ENCODE measurements at places on chromosomes 11 and 22.

DNA sequence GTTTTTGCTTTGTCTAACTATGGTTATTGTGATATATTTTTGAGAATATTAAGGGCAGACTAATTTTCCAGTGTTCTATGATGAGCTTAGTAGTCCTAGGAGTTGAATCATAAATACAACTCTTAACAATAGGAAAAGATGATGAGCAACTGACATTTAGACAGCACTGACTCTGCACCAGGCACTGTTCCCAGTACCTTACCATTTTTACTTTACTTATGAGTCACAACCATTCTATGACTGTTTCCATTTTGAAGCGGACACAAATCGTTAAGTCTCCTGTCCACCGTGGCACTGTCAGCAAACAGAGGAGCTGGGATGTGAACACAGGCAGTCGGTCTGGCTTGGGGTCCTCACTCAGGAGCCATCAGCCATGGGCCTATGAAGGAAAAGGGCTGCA lies 3.4 kb upstream of the SCGB2A2 start:
- no peak for DNase-seq

GRCh38 chr11:13145461-13145860 lies 132.1 kb upstream of the BMAL1 start:
- DNase-seq = no peak

- no peak for DNase-seq
These were observed 105.3 kb downstream of the ARFGAP2 start for GRCh38 chr11:47071341-47071740.

- no peak for DNase-seq
These were observed 39.0 kb downstream of the MYH9 start for GRCh38 chr22:36348760-36349159.

- DNase-seq = no peak
These were observed 28.1 kb downstream of the CAPN1 start for GRCh38 chr11:65209711-65210360.

GRCh38 chr11:123434262-123434661 lies 4.2 kb downstream of the GRAMD1B start:
- DNase-seq = no peak

GRCh38 chr11:2444821-2445745 lies at the start of gene KCNQ1:
TSS of gene KCNQ1 (plus strand) at chr11:2445008. CDS start at chr11:2445099, 91 bp downstream.
- no peak for DNase-seq

DNA sequence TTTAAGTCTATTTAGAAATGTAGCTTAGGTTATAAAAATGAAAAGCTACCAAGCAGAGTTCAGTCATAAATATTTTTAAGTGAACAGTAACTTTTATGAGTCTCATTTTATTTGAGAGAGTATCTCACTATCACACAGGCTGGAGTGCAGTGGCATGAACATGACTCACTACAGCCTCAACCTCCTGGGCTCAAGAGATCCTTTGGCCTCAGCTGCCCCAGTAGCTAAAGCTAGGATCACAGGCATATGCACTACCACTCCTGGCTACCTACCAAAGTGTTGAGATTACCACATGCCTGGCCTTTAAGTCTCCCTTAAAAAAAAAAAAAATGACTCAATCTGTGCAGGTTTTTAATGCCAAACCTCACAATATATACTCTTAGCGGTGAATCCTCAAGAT lies 34.7 kb upstream of the CLNS1A start:
- DNase-seq = no peak

DNA sequence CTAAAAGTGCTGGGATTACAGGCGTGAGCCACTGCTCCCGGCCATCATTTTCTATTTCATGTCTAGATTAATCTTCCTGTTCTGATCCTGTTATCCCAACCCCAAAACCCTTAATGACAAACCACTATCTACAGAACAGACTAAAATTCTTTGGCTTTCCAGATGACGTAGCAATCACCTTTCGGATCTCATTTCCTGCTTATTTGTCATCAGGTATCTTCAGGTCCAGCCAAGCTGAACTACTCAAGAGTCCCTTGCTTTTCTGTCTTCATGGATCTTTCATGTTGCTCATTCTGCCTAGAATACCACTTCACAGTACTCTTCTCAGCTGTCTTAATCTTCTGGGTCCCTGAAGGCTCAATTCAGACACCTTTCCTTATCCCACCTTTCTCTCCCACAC lies 27.4 kb upstream of the IPO7 start:
- no peak for DNase-seq

GRCh38 chr22:50085211-50085972 lies at the start of gene MLC1:
TSS of gene MLC1 (minus strand) at chr22:50085426. CDS start at chr22:50084902, 524 bp downstream.
- DNase-seq = no peak

GRCh38 chr22:49672014-49672516 lies 155.6 kb downstream of the BRD1 start:
- DNase-seq = no peak

DNA sequence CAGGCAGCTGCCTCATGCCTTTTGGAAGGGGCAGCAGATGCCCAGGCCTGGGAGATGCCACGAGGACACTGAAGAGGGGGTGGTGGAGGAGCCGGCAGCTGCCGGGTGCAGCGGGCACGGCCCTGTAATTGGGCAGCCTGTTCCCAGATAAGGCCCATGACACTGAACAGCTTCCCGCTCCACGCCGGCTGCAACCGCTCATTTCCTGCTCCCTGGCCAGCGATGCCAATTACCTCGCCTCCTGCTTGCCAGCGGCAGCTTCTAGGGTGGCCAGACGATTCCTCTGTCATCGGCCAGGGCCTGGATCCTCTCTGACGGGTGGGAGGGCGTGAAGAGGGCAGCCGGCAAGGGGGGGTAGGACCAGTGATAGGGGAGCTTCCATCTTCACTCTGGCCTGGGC lies 22.8 kb downstream of the FLRT1 start:
- no peak for DNase-seq

GRCh38 chr11:85970593-85970992 lies 98.3 kb downstream of the PICALM start:
- DNase-seq = no peak

DNA sequence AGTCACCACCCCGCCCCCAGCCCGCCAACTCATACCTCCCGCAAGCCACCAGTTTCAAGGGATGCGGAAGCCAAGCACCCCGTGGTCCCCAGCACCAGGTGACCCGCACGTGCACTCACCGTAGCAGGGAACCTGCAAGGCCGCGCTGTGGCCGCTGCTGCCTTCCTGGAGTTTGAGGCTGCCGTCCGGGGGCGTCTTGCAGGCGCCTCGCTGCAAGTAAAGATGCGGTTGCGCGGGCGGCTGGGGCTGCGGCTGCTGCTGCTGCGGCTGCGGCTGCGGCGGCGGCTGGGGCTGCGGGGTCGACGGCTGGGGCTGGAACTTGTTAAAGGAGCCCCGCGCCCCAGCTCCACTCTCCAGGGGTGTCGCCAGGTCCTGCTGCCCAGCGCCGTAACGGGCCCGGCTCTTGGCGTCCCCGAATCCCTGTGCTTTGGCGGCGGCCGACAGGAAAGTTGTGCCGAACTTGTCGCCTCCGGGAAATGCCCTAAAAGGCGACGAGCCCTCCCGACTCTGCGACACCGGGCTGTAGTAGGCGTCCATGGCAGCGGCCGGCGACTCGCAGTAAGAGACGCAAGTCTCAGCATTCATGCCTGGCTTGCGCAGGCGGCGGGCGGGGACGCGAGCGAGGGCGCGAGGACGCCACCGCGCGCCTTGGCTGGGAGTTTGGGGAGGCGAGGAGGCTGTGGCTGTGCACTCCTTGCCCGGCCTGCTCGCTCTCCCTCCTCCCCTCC lies at the start of gene ALX4:
Gene ALX4, minus strand, starts transcription at position 662 of the 728 bp plus-strand sequence. Its CDS starts 77 bp downstream, at position 585.
- no peak for DNase-seq

GRCh38 chr11:9550191-9550628 lies 23.3 kb upstream of the WEE1 start:
- DNase-seq = no peak

DNA sequence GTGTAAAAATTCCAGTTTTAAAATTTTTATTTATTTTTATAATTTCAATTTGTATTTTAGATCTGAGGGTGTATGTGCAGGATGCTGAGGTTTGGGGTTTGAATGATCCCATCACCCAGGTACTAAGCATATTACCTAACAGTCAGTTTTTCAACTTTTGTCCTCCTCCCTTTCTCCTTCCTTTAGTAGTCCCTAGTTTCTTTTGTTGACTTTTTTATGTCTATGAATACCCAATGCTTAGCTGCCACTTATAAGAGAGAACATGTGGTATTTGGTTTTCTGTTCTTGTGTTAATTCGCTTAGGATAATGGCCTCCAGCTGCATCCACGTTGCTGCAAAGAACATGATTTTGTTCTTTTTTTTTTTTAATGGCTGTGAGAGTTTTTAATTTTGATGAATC lies 35.7 kb upstream of the UCP3 start:
- DNase-seq = no peak

- DNase-seq = no peak
These were observed 50.1 kb downstream of the MUC6 start for GRCh38 chr11:986270-986951.

DNA sequence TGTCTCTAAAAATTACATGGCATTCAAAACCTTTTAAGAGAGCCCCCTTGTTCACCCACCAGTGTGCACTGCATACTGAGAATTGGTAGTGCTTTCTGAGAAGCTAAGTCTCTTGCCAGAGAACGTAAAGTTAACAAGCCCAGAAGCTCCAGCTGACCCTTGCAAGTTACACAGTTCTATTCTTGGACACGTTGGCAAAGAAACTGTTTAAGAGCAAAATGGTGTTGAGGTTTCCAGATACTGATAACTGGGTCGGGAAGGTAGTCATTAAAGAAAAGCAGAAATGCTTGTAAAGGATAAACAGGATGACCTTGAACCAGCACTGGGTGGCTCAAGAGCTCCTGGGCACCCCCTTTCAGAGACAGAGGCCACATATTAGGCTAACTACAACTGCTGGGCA lies 284.8 kb downstream of the CADM1 start:
- no peak for DNase-seq

- no peak for DNase-seq
These were observed 9.9 kb upstream of the NUP160 start for GRCh38 chr11:47857892-47858543.

DNA sequence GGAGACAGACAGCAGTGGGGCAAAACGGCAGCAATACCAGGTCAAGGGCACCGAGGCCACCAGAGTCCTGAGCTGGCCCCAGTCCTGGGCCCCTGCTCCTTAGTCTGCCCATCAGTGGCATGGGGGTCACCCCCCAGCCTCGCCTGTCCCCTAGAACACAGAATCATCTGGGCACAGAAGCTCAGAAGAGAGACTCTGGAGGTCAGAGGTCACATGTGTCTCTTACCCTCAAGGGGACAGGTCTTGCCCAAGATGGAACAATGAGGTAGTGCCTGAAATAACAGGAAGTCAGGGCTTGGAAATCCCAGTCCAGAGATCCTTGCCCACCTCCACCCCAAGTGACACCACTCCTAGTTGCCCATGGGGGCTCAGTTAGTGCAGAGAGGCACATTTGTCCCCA lies 20.6 kb downstream of the PDE2A start:
- no peak for DNase-seq

DNA sequence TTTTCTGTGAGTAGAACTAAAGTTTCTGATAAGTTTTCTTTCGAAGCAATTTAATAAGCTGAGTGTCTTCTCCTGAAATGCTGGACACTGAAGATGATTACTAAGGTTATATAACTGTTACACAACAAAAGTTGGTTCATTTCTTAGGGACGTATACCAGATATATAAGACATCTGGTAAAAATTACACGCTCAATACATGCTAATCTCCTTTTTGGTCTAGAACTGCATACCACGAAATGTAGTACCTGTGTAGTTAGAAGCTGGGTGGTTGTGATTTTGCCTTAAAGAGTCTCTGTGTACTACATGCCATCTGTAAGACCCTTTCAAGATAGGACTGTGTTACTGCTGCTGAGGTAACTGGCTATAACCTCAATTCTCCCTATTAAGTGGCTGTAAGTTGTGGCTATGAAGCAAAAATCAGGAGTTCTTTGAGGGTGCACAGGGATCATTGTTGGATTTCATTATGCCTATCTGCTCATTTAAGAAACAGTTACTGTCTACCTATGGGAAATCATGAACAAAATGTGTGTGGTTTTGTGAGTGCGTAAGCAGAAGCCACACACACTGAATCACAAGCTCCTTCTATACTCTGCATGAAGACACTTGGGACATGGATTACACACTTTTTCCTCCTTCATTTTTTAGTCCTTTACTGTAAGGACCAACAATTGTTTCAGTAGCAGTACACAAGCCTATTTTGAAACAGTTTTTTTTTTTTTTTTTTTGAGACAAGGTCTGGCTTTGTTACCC lies 195.9 kb downstream of the SWAP70 start:
- DNase-seq = no peak

DNA sequence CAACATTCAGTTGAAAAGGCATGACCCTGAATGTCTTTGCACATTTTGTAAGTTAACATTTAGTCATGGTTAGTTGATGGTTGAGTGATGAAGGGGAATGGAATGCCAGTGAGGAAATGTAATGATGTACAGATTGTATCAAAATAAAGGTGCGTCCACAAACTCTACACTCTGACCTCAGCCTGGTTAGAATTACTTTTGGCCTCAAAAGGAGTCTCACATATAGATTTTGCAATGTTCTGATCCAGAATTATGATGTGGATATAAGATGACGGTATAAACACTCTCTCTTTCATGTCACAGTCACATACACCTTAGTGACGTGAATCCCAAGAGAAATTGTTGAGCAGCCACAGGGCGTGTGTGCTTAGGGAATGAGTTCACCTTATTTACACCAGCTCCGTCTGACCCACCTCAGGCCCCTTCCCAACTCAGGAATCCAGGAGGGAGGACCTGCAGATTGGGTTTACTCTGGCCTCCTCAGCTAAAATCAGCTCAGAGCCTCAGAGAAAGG lies 100.1 kb downstream of the RDX start:
- no peak for DNase-seq

- DNase-seq = no peak
These were observed 13.4 kb downstream of the LGR4 start for GRCh38 chr11:27459191-27459590.

- no peak for DNase-seq
These were observed 8.0 kb downstream of the NEAT1 start for GRCh38 chr11:65430406-65431217.

- no peak for DNase-seq
These were observed 79.1 kb downstream of the PHF21B start for GRCh38 chr22:44930711-44931035.

DNA sequence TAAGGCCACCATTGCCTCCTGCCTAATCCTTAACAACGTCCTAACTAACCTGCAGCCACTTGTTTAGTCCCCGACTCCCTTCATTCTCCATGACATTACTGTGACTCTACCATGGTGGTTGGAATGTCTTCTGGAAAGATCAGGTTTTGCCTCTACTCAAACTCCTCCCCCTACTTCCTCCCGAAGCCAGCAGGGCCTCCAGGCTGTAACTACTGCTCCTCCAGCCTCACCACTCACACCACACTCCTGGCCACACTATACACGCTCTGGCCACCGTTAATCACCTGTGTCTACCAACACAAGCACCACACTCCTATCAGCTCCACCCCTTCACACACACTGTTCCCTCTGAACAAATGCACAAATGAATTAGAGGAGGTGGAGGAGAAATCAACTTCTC lies 69.2 kb downstream of the PACSIN2 start:
- no peak for DNase-seq

DNA sequence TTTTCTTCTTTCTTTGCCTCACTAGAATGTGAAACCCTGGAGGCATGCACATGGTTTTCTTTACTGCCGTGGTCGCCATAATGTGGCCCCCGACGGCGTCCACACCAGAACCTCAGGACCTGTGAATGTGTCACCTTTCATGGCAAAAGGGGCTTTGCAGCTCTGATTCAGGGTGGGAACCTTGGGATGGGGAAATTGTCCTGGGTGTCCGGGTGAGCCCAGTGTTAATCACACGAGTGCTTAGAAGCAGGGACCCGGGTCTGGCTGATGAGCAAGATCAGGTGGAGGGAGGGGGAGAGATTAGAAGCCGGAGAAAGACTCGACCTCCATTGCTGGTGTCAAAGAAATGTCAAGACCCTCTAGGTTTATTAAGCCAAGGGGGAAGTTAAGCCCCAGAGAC lies 74.7 kb upstream of the SHISAL1 start:
- DNase-seq = no peak

- DNase-seq = no peak
These were observed 214.1 kb downstream of the TBC1D22A start for GRCh38 chr22:46976598-46976997.

Data from activated CD8-positive, alpha-beta memory T cell treated with anti-CD3 and anti-CD28 coated beads for 4 hours (primary cell).